Ascending aorta (tissue), 2 donors: ENCODE measurements at places on chromosomes 5 and 9. TPM values are rescaled to one million over a fixed set of nuclear protein-coding genes. Genes with fewer than 3 reads are reported as not detected.

TSSK1B gene
- total RNA-seq: not detected

GZMA gene
- total RNA-seq: not detected

- no peaks in the 10 kb centered on the region for H3K27me3 ChIP-seq
- H3K27ac ChIP-seq: no peak overlapping the region
- DNase-seq: no peak
- no peak overlapping the region for H3K4me3 ChIP-seq
- H3K36me3 ChIP-seq: peaks cover 20% of the 10 kb centered on the region
- H3K4me1 ChIP-seq: no peaks in the 10 kb centered on the region
Observed at GRCh38 chr5:78211052-78211451, 83.4 kb downstream of the AP3B1 start.

LMBRD2 gene
- 24.5 TPM for total RNA-seq

GRCh38 chr5:64557911-64558310 lies 52.1 kb downstream of the RGS7BP start:
- peak overlapping the region; percentile 48 for H3K27ac ChIP-seq
- no peak for DNase-seq
- no peak overlapping the region for H3K4me3 ChIP-seq
- H3K27me3 ChIP-seq: no peaks in the 10 kb centered on the region

CMBL gene
- total RNA-seq: 0.75 TPM

GDNF gene
- not detected for total RNA-seq

DNA sequence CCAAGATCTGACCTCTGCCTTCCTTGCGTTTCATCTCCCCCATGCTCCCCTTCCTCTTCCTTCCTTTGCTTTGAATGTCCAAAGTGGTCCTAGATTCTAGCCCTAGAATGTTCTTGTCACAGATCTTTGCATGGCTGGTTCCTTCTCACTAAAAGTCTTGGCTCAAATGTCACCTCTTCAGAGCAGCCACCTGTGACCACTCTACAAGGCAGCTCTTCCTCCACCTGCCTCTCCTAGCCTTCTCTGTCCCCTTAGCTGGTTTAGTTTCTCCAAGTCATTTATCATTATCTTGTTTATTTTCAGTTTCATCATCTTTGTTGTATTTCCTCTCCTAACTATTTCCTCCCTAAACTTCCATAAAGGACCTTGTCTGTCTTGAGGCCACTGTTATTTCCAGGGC lies 7.1 kb upstream of the OCLN start:
- no peaks in the 10 kb centered on the region for H3K4me1 ChIP-seq
- H3K27me3 ChIP-seq: no peaks in the 10 kb centered on the region
- H3K36me3 ChIP-seq: no peaks in the 10 kb centered on the region
- no peak overlapping the region for H3K4me3 ChIP-seq
- DNase-seq: no peak

GRCh38 chr5:103514371-103514770 lies 48.2 kb downstream of the NUDT12 start:
- no peak overlapping the region for H3K4me3 ChIP-seq
- DNase-seq: no peak
- no peaks in the 10 kb centered on the region for H3K36me3 ChIP-seq
- no peak overlapping the region for H3K27ac ChIP-seq
- H3K4me1 ChIP-seq: no peaks in the 10 kb centered on the region
